ENCODE measurements at places on chromosomes 4 and X. TPM values are rescaled to one million over a fixed set of nuclear protein-coding genes. Genes with fewer than 3 reads are reported as not detected.

Gene ACOX3
- total RNA-seq: 30.8 TPM

Gene PPP1R3F
- 14.9 TPM for total RNA-seq

Gene SLC25A53
- total RNA-seq: 12.7 TPM

Gene NDUFA1
- total RNA-seq: 58.3 TPM

Gene OPRPN
- not detected for total RNA-seq

Gene PACRGL
- total RNA-seq: 25.6 TPM

Gene DUX4
- not detected for total RNA-seq

Gene TAF7L
- total RNA-seq: 0.58 TPM

Gene DOK7
- 0.17 TPM for total RNA-seq

Gene APELA
- total RNA-seq: not detected

Gene XK
- under 0.01 TPM for total RNA-seq

Gene HPGD
- 0.33 TPM for total RNA-seq

Gene ZDHHC15
- total RNA-seq: under 0.01 TPM

Gene CACNA1F
- total RNA-seq: under 0.01 TPM

Gene SPANXD
- not detected for total RNA-seq

Gene CYBB
- total RNA-seq: under 0.01 TPM

Gene TMEM31
- not detected for total RNA-seq

Gene TLR8
- total RNA-seq: not detected

Gene CSN1S1
- total RNA-seq: not detected

Gene ZNF81
- total RNA-seq: 5.5 TPM

Gene NWD2
- total RNA-seq: not detected

Gene EDNRA
- 6.9 TPM for total RNA-seq

Gene BEX2
- total RNA-seq: 0.73 TPM

Gene IL2
- not detected for total RNA-seq

Gene GASK1B
- total RNA-seq: 77.5 TPM

Gene TMEM35A
- 37.9 TPM for total RNA-seq

Gene PAGE5
- total RNA-seq: not detected
